ENCODE measurements at places on chromosomes 2 and 18.

DNA sequence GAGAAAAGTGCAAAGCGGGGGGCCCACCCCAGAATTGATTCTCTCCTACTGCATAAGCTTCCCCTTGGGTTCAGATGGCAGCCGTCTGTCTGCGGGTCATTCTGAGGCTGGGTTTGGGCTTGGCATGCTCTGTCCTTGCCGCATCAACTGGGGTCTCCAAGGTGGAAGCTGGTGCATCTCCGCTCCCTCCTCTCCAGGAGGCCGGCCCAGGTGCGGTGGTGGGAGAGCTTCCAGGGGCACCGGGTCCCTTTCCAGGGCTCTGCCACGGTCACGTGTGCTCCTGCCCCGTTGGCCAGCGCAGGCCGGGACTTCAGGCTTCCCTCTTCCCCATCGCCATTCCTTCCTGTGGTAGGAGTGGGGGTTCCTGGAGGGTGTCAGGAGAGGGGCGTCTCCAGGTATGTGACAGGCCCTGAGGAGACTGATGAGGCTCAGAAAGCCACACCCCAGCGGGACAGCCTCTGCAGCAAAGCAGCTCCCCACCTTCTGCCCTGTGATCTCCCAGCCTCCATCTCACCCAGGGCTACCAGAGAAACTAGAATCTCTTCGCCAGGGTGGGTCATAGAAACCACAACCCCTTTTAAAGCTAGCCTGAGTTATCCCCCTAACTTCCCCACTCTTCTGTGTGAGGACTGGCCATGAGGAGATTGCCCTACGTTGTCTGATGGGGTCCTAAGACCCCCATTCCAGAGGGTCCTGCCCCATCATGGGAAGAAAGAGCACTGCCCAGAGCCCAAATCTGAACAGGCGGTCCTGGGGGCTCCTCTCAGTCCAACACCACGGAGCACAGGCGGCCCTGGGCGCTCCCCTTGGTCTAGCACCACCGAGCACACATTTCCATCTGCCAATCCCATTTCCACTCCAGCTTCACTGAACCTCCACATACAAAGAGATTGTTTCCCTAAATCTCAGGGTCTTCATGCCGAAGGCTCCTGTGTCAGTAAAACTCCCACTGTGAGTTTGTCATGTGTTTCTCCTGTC lies 76.6 kb downstream of the SLC66A2 start:
- H3K4me3 ChIP-seq = no peak overlapping the region
- peaks cover 11% of the 10 kb centered on the region for H3K27me3 ChIP-seq
- H3K36me3 ChIP-seq = no peaks in the 10 kb centered on the region
- peaks cover 4% of the 10 kb centered on the region for H3K4me1 ChIP-seq
- no peak overlapping the region for H3K27ac ChIP-seq

DNA sequence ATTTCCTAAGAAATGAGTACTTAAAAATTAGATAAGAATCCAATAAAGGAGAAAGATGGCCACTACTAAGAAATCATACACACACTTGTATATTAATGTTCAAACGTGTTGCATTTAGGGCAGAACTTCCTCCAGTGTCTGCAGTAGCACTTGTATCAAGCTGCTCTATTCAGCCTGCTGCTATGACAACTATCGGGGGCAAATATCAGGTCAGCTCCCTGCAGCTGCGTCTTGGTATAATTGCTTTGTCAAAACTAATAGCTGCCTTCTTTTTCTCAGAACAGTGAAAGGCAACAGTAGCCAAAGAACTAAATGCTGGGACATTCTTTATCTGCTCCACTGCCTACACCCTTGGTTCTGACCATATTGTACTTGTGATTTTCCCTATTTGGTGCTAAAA lies 300.7 kb downstream of the NOL4 start:
- no peaks in the 10 kb centered on the region for H3K27me3 ChIP-seq
- H3K36me3 ChIP-seq = no peaks in the 10 kb centered on the region
- DNase-seq = no peak
- H3K4me3 ChIP-seq = no peak overlapping the region

- H3K4me3 ChIP-seq = no peak overlapping the region
- peaks cover 15% of the 10 kb centered on the region for H3K27me3 ChIP-seq
- H3K27ac ChIP-seq = no peak overlapping the region
Observed at GRCh38 chr2:29311458-29311857, 196.2 kb downstream of the CLIP4 start.

- no peaks in the 10 kb centered on the region for H3K27me3 ChIP-seq
- H3K36me3 ChIP-seq = no peaks in the 10 kb centered on the region
- H3K4me1 ChIP-seq = peaks cover 3% of the 10 kb centered on the region
- H3K27ac ChIP-seq = peak overlapping the region; percentile 85
- H3K4me3 ChIP-seq = no peak overlapping the region
Observed at GRCh38 chr2:96664366-96664925, 21.9 kb downstream of the FER1L5 start.

GRCh38 chr2:60819155-60819862 lies 62.1 kb upstream of the REL start:
- H3K27me3 ChIP-seq = peaks cover 7% of the 10 kb centered on the region
- H3K4me3 ChIP-seq = no peak overlapping the region
- no peak overlapping the region for H3K27ac ChIP-seq
- no peaks in the 10 kb centered on the region for H3K4me1 ChIP-seq
- no peaks in the 10 kb centered on the region for H3K36me3 ChIP-seq
- DNase-seq = peak; percentile 60

- DNase-seq = no peak
- H3K27me3 ChIP-seq = no peaks in the 10 kb centered on the region
- peaks cover 13% of the 10 kb centered on the region for H3K4me1 ChIP-seq
- H3K36me3 ChIP-seq = peaks cover 18% of the 10 kb centered on the region
- H3K27ac ChIP-seq = peak overlapping the region; percentile 92
Observed at GRCh38 chr18:63366213-63367052, 573 bp downstream of the KDSR start.

DNA sequence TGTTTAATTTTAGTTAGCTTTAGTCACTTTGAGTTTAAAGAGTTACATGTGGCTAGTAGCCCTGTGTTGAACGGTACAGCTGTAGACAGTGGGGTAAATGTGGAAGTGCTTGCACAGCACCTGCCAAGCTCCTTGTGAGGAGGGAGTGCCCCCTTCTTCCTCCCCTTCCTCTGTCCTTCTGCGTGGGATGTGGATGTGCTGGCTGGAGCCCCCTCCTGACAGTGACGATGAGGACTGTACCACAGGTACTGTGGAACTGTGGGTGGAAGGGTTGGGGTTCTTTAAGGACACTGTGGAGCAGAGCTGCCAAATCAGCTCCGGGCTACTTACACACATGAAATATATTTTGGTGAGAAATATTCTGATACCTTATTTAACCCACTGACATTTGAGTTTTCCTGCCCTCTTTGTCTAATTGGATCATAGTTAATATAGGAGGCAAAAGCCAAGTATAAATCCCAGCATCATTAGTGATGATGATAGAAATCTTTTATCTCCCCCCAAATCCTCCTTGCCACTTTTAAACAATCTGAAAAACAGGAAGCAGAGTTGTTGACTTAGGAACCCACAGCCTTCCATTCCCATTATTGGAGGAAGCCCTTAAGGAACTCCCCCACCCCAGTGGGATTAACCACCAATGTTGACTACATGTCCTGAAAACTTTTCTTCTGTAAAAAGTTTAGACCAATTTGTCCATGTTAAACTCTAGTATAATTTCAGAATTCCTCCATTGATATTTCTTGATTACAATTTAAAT lies 181.3 kb downstream of the PTPRM start:
- peaks cover 6% of the 10 kb centered on the region for H3K36me3 ChIP-seq
- no peaks in the 10 kb centered on the region for H3K27me3 ChIP-seq
- no peak overlapping the region for H3K4me3 ChIP-seq
- no peak overlapping the region for H3K27ac ChIP-seq
- DNase-seq = no peak
- peaks cover 19% of the 10 kb centered on the region for H3K4me1 ChIP-seq

GRCh38 chr18:77004555-77005380 lies 127.8 kb downstream of the MBP start:
- H3K27me3 ChIP-seq = no peaks in the 10 kb centered on the region
- H3K27ac ChIP-seq = no peak overlapping the region
- no peak overlapping the region for H3K4me3 ChIP-seq

DNA sequence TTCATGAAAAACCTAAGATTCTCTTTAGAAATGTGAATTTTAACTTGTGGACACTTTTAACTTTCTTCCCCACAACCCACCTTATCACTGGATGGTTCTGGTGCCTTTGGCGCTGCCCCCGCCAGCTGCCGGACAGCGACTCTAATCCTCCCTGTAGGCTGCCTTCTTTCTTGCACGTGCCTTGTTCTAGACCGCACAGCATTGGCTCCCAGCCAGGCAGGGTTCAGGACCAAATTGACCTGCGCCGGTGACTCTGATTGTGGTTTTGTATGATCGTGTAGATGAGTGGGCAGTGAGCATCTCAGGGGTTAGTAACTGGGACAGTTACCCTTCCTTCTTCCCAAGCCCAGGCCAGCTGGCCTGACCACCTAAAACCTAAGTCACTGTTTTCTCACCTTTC lies 106.8 kb downstream of the ASAP2 start:
- H3K27me3 ChIP-seq = no peaks in the 10 kb centered on the region
- no peak overlapping the region for H3K27ac ChIP-seq
- no peak overlapping the region for H3K4me3 ChIP-seq

DNA sequence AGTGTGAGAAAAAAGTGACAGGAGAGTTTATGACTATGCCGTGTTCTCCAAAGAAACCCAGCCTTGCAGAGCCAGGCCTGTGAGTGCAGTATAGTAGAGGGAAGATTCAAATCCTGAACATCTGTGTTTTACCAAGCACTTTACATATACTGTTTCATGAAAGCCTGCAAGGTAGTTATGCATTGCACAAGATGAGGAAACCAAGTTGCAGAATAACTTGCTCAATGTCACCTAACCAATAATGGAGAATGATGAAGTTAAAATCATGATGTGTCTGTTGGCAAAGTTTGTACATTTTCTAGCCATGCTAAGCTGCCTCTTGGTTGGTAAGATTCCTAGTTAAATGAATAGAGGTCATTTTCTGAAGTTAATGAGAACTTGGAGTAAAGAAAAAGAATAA lies 29.3 kb downstream of the SYT4 start:
- DNase-seq = no peak
- H3K36me3 ChIP-seq = no peaks in the 10 kb centered on the region
- H3K4me1 ChIP-seq = no peaks in the 10 kb centered on the region
- H3K4me3 ChIP-seq = no peak overlapping the region

DNA sequence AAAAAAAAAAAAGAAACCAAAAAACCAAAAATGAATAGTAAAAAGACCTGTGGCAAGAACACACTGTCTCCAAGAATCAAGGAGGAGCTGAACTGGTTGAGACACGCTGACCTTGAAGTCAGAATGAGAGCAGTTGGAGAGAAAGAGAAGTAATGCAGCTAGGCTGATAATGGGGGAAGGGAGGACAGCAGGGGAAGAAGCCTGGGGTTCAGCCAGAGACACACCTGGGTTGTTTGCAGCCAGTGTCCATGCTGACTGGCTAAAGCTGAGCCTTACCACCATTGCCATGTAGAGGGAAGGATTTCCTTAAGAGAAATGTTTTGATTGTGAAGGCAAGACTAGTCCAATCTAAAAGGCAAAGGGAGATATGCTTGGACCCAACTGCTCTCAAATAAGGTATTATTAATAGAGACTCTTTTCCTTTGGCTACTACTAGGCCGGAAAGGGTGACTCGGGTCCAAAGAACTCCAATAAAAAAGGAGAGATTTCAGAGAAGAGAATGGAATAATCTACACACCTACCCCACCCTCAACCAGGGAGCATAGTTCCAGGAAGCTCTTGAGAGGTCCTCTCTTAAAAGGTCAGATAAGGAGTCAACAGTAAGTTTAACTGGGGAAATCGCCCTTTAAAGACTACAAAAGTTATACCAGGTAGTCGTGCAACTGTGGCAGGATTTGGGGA lies 25.2 kb upstream of the REL start:
- no peak overlapping the region for H3K27ac ChIP-seq
- H3K27me3 ChIP-seq = peaks cover 6% of the 10 kb centered on the region
- H3K36me3 ChIP-seq = no peaks in the 10 kb centered on the region
- H3K4me1 ChIP-seq = no peaks in the 10 kb centered on the region

DNA sequence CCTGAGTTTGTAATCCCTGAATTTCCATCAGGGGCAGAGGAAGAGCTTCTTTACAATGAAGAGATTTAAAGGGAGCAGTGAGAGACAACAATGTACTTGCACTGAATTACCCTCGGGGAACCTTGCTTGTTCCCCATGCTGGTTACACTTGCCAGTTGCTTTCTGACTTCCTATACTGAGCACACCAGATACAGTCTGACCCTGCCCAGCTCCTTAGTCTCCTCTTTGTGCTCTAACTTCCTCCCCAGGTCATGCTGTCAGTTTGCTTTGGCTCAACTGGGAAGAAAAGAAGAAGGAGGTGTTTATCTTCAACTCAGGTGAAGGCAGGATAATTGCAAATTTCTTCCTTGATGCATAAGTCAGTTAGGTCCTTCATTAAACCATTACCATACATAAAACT lies 658.4 kb downstream of the NYAP2 start:
- no peaks in the 10 kb centered on the region for H3K27me3 ChIP-seq
- no peak overlapping the region for H3K27ac ChIP-seq
- no peak overlapping the region for H3K4me3 ChIP-seq
- H3K36me3 ChIP-seq = no peaks in the 10 kb centered on the region

GRCh38 chr2:235102896-235103295 lies 151.1 kb downstream of the SH3BP4 start:
- H3K4me3 ChIP-seq = no peak overlapping the region
- no peaks in the 10 kb centered on the region for H3K36me3 ChIP-seq
- no peak for DNase-seq
- H3K27ac ChIP-seq = no peak overlapping the region
